Activated naive CD4-positive, alpha-beta T cell treated with Interleukin-2 at 50 U/mL for 16 hours (primary cell): ENCODE measurements at places on chromosomes 5 and 9.

DNA sequence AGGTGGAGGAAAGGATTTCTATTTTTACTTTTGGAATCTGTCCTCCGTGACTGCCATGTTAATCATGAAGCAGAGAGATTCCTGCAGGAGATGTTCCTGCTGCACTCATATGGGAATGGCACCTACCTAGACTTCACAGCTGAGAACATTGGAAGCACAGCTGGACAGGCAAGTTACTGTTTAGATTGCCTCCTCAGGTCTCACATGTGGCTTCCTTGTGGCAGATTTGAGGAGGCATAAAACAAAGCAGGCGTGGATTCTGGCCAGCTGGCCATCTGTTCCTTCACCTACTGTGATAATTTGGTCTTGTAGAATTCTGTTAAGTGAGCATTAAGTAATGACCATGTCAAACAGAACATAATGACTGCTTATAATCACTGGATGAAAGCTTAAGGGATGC lies 193.4 kb downstream of the EDIL3 start:
- DNase-seq: no peak

GRCh38 chr9:124225945-124226344 lies 31.8 kb upstream of the NEK6 start:
- no peak for DNase-seq

- DNase-seq: no peak
These were observed 274.9 kb downstream of the ARHGAP26 start for GRCh38 chr5:143045062-143045461.

GRCh38 chr9:123562844-123563346 lies 206.9 kb downstream of the CRB2 start:
- DNase-seq: no peak

- no peak for DNase-seq
These were observed 122.0 kb downstream of the WDR70 start for GRCh38 chr5:37501152-37501551.
